ENCODE measurements at places on chromosomes 3 and 15.

GRCh38 chr15:40338921-40339620 lies 1.7 kb downstream of the CCDC9B start:
- DNase-seq, result no peak

GRCh38 chr3:11661827-11662226 lies 18.1 kb upstream of the VGLL4 start:
- DNase-seq, result no peak

- no peak for DNase-seq
Measured at GRCh38 chr3:124882816-124883747, 4.1 kb downstream of the ITGB5 start.

DNA sequence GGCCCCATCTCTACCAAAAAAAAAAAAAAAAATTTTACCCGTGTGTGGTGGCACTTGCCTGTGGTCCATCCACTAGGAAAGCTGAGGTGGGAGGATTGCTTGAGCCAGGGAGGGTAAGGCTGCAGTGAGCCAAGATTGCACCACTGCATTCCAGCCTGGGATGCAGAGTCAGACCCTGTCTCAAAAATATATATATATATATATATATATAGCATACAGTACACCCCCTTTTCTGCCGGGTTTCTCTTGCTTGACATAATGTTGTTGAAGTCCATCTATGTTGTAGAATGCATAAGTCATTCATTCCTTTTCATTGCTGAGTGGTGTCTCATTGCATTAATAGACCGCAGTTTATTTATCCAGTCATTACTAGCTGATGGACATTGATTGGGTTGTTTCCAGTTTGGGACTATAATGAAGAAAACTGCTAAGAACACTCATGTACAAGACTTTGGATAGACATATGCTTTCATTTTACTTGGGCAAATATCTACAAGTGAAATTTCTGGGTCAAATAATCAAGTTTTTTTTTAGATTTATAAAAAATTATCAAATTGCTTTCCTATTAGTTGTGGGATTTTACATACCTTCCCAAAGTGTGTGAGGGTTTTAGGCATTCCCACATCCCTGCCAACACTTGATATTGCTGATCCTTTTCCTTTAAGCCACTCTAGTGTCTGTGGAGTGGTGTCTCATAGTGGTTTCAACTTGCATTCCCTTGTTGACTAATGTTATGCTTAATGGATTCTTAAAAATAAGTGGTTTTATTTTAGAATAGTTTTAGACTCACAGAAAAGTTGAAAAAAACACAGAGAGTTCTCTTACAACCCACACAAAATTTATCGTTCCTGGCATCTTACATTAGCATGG lies 2.1 kb upstream of the PRR20G start:
- no peak for DNase-seq

DNA sequence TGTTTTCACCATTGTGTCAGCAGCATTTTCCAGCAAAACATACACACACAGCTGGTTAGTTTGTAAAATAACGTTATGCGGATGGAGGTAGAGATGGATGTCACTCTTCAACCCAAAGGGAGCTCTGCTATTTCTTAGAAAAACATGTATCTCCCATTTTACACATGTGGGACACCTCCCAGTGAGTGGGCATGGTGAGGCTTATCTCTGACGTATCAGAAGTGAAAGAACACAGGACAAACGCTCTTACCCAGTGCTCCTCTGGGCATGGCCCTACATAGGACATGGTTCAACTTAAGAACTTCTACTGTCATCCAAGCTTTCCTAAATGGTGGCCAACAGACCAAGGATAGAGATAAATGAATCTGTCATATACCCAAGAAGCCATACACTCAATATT lies 2.1 kb downstream of the FAM240A start:
- DNase-seq, result no peak

- no peak for DNase-seq
Measured at GRCh38 chr15:82936966-82937711, 15.4 kb downstream of the HOMER2 start.

All from central memory CD8-positive, alpha-beta T cell (primary cell).